ENCODE measurements at places on chromosomes 3 and 15.

- DNase-seq, result no peak
Measured at GRCh38 chr3:40582401-40583027, 57.8 kb downstream of the ZNF621 start.

DNA sequence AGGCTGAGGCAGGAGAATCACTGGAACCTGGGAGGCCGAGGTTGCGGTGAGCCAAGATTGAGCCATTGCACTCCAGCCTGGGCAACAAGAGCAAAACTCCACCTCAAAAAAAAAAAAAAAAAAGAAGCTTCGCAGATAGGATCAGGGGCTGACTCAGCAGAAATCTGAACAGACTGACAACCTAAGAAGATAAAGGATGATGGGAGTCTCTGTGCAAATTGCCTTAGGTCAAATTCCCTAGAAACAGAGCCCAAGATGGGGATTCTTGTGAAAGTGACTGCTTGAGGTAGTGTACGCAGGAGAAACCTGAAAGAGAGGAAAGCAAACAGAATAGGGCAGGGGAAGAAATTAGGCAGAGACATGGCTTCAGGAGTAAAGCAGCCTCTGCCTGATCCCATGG lies 160.8 kb upstream of the LRIG1 start:
- DNase-seq, result no peak

- no peak for DNase-seq
Measured at GRCh38 chr3:132378846-132379245, 38.5 kb upstream of the DNAJC13 start.

DNA sequence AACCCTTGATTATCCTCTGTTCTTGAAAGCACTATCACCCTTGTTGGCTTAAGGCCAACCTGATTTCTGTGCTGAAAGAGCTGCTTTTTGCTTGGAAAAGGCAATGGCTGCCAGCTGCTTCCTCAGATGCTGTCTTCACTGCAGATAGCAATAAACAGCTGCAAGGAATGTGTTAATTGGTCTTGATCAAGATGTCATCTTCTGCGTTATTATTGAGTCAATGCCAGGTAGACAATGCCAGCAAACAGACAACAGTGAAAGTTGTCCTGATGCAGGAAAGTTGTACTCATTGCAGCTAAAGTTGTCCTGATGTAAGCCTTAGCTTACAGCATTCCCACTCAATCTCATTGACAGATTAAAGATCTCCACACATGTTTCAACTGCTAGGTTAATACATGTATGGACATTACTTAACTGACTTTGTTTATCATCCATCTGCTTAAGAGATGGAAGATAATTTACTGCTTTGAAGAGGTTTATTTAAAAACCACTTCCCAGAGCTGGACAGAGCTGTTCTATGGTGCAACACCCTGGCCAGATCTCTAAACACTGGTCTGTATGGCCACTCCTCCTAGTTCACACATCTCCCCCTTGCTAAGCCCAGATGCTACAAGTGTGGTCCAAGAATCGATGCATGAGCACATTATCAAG lies 251.0 kb upstream of the MCTP2 start:
- no peak for DNase-seq

DNA sequence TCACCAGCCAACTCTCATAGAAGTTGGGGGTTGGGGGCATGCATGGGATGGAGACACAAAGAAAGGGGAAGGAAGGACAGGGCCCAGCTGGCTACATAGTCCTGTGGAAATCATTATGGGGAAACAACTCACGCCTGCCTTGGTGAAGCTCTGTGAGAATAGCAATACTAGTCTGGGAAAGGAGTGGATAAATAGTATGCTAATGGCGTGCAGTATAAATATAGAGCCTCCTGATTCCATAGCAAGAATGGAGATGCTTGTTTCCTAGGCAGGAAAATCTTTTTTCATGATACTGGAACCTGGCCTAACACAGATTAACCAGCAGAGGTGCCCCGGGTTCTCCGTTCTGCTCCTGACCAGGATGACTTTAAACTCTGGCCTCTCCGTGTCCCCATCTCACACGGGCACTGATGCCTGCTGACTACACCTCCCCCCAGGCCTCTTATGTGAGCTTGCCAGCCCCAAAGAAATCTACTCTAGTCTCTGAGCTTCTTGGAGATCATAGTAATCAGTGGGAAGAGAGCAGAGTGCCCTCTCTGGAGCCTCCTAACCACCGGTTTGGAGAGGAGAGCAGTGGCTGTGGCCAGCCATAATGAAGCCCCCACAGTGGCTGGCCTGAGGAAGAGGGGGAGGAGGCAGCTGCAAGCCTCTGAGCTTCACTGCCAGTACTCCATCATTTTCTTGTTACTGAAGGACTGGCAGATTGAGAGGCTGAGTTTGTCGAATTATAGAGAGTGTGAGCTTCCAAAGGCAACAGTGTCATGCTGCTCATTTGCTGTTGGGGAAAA lies 355.0 kb upstream of the SEMA6D start:
- DNase-seq, result no peak

- DNase-seq, result no peak
Measured at GRCh38 chr15:57792724-57793449, 86.4 kb downstream of the POLR2M start.
